HuH-7.5 (cell line): ENCODE measurements at places on chromosomes 5 and 9.

DNA sequence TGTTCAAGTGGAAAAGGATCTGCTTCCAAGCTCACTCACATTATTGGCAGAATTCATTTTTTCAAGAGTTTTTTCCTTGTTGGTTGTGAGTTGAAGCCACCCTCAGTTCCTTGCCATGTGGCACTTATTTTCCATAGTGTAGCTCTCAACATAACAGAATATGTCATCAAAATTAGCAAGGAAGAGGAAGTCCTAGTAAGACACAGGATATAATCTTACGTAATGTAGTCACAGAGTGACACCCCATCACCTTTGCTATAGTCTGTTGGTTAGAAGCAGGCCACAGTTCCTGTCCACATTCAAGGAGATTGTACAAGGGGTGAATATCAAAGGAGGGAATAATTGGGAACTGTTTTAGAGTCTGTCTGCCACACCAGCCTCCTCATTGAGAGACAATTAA lies 15.7 kb downstream of the IRGM start:
- DNase-seq = no peak

GRCh38 chr5:116583862-116584222 lies 9.2 kb upstream of the SEMA6A start:
- no peak for DNase-seq

GRCh38 chr5:62457071-62457470 lies 44.5 kb downstream of the IPO11 start:
- no peak for DNase-seq

- DNase-seq = no peak
Measured at GRCh38 chr9:75866273-75866871, 24.1 kb upstream of the PCSK5 start.

DNA sequence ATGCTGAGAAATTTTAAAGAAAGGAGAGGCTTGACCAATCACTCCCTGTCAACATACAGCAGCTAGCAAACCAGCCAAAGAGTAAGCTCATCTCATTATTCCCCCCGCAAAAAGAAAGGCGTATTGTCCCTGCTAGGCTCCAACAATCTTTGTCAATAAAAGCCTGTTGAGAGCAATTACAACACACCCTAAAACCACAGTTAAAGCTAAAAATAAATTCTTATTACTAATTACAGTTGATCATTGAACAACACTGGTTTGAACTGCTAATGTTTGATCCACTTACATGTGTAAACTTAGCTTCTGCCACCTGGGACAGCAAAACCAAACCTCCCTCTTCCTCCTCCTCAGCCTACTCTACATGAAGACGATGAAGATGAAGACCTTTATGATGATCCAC lies 151.2 kb downstream of the TSSK1B start:
- no peak for DNase-seq

DNA sequence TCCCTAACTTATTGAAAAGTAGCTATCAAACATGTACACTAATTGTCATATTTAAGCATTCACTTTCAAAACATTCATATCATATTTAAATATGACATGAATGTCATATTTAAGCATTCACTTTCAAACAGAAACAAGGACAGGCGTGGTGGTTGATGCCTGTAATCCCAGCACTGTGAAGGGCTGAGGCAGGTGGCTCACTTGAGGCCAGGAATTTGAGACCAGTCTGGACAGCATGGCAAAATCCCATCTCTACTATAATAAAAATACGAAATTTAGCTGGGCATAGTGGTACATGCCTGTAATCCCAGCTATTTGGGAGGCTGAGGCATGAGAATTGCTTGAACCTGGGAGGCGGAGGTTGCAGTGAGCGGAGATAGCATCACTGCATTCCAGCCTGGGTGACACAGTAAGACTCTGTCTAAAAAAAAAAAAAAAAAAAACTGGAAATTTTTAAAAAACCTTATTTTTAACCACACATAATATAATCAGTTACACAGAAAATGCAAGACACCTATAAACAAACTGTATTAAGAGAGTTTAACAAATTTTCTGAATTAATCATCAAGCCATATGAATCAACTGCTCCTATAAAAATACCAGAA lies 88.1 kb downstream of the LPAR1 start:
- no peak for DNase-seq

- DNase-seq = no peak
Measured at GRCh38 chr5:96031811-96032261, 70.2 kb upstream of the ELL2 start.

GRCh38 chr5:168796593-168797580 lies 217.7 kb upstream of the PANK3 start:
- DNase-seq = no peak

DNA sequence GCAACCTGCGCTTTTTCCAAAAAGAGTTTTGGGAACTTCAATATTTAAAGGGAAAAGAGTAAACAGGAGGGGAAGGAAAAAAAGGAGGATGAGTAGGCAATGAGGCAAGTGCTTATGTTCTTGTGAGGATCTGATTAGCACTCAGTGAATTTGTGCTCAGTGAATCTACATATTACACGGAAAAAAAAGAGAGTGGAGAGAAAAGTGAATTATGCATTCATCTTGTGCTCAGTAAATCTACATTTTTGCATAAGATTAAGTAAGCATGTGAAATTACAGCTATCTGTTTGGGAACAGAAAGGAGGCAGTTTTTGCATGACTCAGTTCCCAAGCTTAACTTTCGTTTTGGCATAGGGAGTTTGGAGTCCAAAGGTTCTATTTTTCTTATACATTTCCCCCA lies 170.1 kb downstream of the CDH10 start:
- DNase-seq = no peak

GRCh38 chr5:140197023-140197422 lies 22.0 kb downstream of the CYSTM1 start:
- no peak for DNase-seq

GRCh38 chr5:37926732-37927131 lies 86.9 kb upstream of the GDNF start:
- no peak for DNase-seq

DNA sequence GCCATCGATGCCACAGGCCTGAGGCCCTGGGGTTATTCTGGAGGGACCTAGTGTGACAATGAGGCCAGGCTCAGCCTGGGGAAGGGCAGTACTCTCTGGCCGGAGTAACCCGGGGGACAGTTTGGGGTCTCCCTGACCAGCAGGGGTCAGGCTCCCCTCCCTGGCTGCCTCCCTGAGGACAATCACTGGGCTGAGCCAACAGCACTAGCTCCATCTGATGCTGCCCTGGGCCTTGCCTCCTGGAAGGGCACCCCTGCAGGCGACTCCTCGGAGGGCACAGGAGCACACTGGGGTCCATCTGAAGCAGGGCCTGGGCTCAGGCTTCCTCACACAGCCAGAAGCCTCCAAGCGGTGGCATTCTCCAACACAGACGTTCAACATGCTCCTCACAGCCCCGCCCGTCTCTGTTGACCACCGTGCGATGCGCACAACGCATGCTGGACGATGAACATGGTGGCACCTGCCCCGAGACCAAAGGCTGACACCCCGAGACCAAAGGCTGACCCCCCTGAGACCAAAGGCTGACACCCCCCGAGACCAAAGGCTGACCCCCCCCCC lies 68.3 kb downstream of the ADAMTS2 start:
- DNase-seq = no peak

DNA sequence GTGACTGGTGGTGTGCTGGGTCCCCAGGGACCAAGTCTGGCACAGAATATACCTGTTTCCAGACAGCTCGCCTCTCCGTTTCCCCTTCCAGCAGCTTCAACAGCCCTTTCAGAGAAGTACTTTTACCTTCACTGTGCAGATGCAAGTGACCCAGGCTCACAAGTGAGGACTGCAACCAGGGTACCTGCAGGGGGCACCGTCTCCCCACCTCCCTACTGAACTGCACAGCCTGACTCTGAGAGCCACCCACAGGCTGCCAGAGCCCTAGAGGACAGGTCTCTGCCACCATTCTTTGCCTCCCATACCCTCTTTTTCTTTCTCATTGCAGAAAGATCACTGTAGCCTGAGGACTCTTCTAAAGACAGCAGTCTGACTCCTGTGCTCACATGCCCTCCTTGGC lies 15.4 kb downstream of the IL9 start:
- DNase-seq = peak; percentile 52

- DNase-seq = no peak
Measured at GRCh38 chr5:111813537-111813936, 56.5 kb upstream of the NREP start.

GRCh38 chr5:97078958-97079743 lies 63.3 kb downstream of the LIX1 start:
- DNase-seq = no peak

DNA sequence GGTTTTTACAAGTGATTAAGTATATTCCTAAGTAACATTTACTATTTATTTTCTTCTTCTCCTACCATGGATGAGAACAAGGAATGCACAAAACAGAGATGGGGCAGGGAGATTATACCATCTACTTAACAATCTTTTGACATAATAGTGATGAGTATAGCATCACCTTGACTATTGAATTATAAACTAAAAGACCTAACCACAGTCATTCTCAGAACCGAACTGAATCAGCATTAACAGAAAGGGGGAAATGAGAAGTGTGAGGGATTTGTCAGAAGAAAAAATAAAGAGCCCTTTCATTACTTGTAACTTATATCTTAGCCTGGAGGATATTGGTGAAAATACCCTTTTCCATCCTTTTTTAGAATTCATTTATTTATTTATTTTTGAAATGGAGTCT lies 21.9 kb downstream of the OR2Y1 start:
- no peak for DNase-seq

GRCh38 chr5:32506201-32506661 lies 61.7 kb upstream of the ZFR start:
- no peak for DNase-seq

DNA sequence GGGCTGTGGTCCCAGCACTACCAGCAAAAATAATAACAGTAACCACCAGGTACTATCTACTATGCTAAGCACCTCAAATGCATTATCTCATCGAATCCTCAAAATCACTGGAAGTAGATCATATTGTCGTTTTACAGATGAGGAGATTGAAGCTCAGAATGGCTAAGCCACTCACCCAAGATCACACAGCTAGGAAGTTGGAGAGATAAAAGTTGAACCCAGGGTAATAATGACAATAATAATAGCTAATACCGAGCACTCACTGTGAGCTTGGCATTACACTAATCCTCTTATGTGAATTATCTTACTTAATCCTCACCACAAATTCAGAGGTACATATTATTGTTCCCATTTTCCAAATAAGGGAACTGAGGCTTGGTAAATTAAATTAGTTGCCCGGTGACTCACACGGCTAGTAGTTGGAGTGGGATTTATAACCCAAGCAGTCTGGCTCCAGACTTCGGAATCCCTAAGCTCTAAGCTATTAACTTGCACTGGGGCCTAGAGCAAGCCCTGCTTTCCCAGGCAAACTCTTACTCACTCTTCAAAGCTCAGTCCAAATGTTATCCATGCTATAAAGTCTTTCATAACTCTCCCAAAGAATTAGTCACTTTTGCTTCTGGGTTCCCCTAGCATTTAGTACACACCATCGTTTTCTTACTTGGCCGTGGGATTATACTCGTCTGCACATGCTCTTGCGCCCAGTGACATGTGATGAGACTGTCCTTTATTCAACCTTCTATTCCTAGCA lies 3.8 kb downstream of the ARSI start:
- DNase-seq = no peak

- peak; percentile 32 for DNase-seq
Measured at GRCh38 chr9:34493972-34494535, 28.7 kb downstream of the ENHO start.

DNA sequence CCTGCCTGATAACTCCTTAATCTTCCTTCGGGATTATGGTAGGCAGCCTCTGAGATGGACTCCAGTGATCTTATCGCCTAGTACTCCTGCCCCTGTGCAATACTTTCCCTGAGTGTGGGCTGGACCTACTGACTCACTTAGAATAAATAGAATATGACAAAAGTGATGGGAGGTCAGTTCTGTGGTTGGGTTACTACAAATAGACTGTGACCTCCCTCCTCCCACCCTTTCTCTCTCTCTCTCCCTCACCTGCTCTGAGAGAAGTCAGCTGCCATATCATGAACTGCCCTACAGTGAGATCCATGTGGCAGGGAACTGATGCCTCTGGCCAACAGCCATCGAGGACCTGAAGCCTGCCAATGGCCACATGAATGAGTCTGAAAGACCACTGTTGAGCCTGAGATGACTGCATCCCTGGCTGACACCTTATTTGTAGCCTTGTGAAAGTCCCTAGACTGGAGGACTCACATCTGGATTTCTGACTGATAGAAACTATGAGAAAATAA lies 31.7 kb downstream of the NRG2 start:
- no peak for DNase-seq

DNA sequence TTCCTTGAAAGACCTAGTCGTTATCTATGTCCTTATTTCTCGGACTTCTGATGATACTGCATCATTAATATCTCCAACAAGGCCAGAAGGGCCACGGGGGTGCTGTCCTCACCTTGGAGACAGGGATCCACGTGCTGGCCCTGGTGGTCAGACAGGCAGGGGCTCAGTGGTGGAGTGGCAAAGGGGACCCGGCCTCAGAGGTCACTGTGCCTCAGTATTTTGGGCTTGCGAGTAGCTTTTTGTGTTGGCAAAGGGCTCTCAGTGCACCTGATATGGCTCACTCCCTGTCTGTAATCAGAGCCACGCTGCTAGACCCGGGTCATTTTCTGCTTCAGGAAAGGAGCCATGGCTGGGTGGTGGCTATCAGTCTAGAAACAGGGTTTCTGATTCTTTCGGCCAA lies 135.1 kb downstream of the GADD45G start:
- no peak for DNase-seq

GRCh38 chr5:111954516-111955395 lies 197.8 kb upstream of the NREP start:
- no peak for DNase-seq

DNA sequence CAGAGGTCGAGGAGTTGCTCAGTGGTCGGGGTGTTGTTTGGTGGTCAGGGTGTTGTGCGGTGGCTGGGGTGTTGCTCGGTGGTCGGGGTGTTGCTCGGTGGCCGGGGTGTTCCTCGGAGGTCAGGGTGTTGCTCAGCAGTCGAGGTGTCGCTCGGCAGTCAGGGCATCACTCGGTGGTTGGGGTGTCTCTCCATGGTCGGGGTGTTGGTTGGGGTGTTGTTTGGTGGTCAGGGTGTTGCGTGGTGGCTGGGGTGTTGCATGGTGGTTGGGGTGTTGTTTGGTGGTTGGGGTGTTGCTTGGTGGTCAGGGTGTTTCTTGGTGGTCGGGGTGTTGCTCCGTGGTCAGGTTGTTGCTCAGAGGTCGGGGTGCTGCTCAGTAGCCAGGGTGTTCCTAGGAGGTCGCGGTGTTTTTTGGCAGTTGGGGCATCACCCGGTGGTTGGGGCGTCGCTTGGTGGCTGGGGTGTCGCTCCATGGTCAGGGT lies 11.0 kb upstream of the GPSM1 start:
- DNase-seq = no peak

GRCh38 chr9:114249424-114250234 lies 73.3 kb upstream of the ORM1 start:
- no peak for DNase-seq
